ENCODE measurements at places on chromosomes 11 and 22.
A peak's percentile ranks its signal among the peaks of the same experiment; 100 is the strongest.

DNA sequence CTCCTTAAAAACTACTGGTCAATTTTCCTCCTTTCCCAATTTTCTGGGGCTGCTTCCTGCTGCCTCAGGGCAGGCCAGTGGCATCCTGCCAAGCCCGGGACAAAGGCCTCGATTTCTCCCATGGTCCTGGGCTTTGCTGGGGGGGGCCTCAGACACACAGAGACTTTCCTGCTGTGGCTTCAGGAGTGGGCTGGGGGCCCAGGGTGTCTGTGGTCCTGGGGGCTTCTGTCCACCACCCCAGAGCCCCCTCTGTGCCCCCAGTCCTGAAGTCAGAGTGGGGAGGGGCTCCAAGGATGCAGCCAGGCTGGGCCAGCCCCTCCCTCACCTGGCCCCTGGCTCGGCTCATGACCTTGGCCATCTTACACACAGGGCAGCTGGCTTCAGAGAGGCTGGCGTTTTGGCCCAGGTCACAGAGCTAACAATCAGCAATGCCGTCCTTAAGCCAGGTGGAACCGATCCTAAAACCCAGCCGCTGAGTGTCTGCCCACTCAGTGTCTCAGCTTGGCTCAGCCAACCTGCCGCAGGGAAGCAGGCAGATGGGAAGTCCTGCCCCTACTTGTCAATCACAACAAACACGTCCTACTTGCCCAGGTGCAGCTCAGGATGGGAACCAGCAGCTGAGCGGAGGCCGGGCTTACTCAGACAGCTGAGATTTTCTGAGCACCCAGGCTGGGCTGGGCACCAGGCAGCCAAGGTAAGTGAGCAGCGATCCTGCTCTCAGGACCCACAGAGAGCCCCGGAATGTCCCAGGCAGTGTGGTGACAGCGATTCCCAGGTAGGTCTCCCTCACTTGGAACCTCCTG lies 34.6 kb downstream of the OSBPL5 start:
- DNase-seq, result no peak

DNA sequence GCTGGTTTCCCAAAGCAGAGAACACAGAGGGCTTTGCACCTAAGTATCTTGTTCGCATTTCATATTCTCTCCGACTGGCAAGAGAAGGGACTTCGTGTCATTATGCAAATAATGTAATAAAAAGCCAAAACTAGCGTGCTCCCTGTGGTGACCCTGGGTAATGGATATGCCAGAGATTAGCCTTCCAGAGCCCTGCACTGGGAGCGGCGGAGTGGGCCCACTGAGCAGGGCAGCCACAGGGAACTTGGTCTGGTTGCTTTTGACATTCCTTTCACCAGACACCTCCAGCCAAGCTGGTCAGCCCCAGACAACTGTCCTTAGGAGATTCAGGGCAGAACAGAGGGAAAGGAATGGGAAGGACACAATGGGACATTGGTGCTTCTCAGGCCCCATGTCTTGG lies 56.1 kb downstream of the FLI1 start:
- no peak for DNase-seq

DNA sequence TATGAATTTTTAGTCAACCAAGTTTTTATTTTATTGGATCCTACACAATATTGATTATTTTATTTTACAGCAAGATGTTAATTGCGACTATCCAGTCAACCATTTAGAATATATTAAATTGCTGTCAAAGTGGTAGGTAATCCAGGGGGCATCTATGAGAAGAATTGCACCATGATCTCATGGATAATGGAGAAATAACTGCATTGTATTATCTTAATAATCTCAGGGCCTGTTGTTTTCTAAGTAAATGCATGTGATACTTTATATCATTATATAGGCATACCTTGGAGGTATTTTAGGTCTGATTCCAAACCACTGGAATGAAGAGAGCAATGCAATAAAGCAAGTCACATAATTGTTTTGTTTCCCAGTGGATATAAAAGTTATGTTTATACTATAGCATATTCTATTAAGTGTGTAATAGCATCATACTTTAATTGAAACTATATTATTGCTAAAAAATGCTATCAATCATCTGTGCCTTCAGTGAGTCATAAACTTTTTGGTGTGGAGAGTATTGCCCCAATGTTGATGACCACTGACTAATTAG lies 595.4 kb upstream of the CHORDC1 start:
- no peak for DNase-seq

GRCh38 chr11:45169310-45170072 lies 23.1 kb downstream of the PRDM11 start:
- peak; percentile 63 for DNase-seq

DNA sequence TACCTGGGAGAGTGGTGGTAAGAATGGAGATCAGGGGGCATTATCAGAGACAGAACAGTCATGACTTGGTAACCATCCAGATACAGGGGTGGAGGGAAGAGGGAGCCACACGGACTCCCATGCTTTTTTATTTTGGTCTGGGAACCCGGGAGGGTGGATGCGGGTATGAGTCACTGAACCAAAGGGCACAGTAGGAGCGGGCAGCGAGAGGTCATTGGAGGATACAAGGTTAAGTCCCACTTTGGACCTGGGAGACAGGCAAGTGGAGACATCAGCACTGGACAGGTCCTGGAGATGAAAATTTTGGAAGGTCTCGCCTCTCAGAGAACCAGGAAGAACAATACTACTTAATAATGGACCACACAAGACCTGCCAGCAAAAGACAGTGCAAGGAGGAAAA lies 6.7 kb downstream of the HDHD5 start:
- no peak for DNase-seq

- no peak for DNase-seq
Observed at GRCh38 chr11:279966-280705, 1.9 kb downstream of the NLRP6 start.

DNA sequence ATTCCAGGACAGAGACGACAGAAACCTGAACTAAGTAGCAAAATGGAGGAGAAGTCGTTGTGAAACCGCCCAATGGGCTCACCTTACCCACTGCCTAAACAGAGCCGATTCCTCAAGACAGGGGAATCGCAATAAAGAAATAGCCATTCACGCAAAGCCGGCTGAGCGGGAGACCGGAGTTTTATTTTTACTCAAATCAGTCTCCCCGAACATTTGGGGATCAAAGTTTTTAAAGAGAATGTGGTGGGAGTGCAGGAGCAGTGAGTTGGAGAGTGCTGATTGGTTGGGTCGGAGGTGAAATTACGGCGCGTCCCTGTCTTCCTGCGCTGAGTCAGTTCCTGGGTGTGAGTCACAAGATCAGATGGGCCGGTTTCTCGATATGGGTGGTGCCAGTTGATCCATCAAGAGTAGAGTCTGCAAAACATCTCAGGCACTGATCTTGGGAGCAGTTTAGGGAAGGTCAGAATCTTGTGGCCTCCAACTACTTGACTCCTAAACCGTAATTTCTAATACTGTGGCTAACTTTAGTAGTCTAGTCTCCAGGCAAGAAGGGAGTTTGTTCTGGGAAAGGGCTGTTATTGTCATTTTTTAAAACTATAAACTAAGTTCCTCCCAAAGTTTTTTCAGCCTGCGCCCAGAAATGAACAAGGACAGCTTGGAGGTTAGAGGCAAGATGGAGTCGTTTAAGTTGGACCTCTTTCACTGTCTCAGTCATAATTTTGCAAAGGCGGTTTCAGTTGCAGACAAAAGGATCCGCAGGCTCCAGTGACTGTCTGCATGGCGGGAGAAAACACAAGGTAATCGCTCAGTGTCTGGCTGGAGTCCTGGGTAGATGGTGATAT lies 34.1 kb downstream of the OR4D9 start:
- DNase-seq, result no peak

DNA sequence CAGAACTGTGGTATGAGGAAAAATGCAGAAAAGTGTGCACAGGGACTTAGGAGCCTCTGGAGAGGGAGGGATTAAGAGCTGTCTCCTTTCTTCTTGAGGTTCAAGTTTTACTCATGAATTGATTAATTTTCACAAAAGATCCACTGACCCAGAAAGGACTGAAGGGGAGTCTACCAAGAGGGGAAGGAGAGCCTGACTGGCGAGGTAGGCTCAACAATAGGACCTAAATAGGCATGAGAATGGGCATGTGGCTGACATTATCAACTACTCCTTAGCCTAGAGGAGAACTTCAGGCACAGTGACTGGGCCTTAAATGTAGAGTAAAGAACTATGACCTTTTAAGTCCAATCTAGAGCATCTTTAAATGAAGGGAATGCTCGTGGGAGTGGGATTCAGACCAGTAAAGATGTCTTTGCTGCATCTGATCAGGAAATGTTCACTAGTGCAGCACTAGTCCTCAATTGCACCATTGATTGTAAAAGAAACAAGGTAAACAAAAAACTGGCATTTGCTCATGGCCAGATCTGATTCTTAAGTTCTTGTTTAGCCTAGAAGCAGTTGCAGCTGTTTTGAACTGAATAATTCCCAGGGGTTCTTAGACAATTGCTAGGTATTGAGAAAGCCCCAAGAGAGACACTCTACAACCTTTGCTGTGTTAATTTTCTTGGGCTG lies 135.6 kb downstream of the RAB38 start:
- no peak for DNase-seq

- no peak for DNase-seq
Observed at GRCh38 chr11:2911088-2911784, 18.0 kb downstream of the PHLDA2 start.

DNA sequence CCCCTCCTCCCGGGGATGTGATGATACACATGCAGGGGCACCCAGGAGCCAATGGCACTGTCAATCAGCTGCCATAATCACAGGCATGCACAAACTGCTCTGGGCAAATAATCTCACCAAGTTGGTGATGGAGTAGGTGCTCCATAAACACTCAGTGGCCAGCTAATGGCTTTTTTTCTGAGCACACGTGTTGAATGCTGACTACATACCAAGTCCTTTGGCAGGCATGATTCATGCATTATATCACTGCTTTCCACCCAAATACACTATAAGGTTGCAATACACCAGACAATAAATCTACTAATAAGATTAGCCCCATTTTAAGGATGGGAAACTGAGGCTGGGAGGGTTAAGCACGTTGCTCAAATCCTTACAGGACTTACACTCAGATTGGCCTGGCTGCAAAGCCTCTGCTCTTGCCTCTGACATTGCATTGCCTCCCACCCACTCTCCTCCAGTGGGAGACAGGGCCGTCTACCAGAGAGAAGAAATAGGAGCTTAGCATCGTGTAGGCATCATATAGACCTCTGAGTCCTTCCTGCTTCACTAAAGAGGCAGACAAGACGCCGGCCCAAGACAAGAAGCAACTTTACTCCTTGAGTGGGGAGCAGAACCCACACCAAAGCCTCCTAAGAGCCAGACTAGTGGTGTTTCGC lies 32.7 kb upstream of the ACCSL start:
- no peak for DNase-seq

DNA sequence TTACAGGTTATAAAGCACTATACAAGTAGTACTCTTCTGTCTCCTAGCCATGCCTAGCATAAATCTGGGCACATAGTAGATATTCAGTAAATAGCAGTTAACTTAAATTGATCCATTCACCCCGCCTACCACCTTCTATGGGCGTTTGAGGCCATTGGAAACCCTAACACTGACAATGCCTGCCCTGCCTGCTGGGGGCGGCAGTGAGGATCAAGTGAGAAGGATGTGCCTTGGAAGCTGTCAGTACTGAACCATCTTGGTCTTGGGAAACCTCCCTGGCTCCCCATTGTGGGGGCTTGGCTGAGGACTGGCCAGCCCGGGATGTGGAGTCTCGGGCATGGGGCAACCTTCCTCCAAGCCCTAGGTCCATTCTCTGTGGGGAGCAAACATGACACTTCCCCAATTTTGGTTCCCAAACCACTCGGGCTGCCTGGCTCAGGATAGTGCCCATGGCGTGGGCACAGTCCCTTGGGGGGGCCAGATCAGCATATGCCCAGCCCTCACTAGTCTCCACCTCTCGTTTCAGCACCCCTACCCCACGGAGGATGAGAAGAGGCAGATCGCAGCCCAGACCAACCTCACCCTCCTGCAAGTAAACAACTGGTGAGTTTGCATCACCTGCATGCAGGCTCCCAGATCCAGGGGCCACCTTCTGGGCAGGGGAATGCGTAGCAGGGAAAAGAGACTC lies 67.4 kb downstream of the FEZ1 start:
- DNase-seq, result no peak

DNA sequence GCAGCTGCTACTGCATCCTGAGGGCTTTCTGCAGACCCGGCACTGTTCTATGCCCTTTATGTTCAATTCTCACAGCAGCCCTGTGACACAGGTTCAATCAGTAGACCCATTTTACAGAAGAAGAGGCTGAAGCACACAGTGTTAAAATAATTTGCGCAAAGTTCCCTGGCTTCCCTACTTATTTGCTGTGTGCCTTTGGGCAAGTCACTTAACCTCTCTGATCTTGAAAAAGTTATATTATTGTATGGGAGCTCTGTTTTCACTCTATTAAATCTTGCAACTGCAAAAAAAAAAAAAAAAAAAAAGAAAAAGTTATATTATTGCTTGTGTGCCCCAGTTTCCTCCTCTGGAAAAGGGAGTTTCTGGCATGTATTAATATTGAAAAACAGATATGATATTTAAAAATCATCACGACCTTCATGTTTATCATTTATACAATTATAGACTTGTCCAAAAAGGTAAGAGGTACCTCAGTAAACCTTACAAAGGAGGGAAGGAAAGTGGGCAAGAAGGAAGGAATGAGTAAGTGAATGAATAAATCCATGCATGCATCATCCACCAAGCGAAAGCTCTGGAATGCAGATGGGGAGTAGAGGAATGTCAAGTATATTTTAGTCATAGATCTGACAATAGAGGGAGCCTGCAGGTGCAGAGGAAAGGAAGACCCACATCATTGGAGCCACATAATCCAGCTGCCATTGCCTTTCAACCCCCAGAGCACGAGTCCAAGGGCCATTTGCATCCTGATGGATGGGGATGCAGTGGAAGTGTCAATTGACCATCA lies 21.2 kb upstream of the ISX start:
- DNase-seq, result no peak

DNA sequence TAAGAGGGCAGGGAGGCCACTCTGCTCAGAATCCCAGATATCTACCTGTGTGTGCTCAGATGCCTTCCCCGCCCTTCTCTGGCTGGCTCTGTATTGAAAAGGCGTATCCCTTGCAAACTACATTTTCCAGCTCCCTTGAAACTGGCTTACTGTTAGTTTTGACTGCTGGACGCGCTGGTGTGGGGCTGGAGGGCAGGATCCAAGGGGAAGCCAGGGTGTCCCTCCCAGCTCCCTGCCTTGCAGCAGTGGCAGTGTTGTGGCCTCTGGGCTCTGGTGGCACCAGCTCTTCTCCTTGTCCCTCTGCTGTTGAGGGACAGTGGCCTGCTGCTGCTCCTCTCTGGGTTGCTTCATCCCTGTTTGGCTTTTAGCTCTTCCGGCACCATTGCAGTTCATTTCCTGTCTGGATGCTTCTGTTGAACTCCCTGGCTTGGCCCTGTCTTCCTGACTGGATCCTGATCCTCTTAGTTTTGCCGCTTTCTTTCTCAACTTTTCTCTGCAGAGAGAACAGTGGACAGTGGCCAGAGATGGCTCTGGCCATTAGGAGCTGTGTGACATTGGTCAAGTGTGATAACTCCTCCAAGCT lies 107.1 kb upstream of the PARVA start:
- no peak for DNase-seq

- no peak for DNase-seq
Observed at GRCh38 chr22:25570486-25570885, 6.0 kb downstream of the GRK3 start.

GRCh38 chr22:27692243-27692642 lies 109.3 kb downstream of the MN1 start:
- DNase-seq, result no peak

- peak; percentile 93 for DNase-seq
Observed at GRCh38 chr22:24994070-24994763, 41.7 kb downstream of the KIAA1671 start.

All from T-helper 2 cell (primary cell).